Stimulated activated CD4-positive, alpha-beta T cell treated with anti-CD3 and anti-CD28 coated beads, Interleukin-15, amount 100 ng/mL, for 1 hour (primary cell): ENCODE measurements at places on chromosomes 16 and 17.

GRCh38 chr17:68892658-68893057 lies 62.5 kb downstream of the ABCA8 start:
- no peak for DNase-seq

GRCh38 chr16:81238296-81239011 lies at the start of gene BCO1:
Gene BCO1 (plus strand): TSS chr16:81238689. CDS start chr16:81238909, 220 bp downstream.
- DNase-seq: no peak

DNA sequence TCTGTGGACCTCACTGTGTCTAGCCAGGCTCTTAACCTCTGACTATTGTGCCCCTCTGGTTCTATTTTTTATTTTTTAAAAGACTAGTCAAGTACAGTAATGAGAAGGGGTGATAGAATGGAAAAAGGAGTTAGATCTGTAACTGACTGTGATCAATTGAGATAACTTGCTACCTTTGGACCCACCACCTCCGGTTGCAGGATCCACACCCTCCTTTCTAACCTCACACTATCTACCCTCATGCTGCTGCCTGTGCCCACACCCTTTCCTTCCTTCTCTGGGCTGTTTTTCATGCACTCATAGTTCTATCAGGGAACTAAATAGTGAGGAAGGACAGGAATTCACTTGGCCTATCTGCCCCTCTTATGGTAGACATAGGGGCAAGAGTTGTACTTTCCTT lies 172.3 kb downstream of the KATNIP start:
- no peak for DNase-seq

DNA sequence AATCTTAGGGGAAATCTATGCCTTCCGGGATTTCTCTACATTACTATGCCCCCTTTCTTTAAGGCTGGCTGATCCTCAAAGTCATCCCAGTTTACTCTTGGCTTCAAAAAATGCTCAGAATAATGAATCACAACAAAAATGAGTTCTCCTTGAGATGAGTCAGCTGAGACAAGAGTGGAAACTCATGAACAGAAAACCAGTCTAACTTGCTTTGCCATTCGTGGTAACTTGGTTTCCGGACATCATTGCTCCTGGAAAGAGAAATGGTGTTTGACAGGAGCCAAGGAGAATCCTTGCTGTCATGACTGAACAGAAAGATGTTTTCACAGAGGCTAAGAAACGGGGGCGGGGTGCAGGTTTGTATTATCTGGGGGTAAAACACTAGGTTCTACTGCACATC lies 435.6 kb upstream of the DYNLRB2 start:
- DNase-seq: no peak

DNA sequence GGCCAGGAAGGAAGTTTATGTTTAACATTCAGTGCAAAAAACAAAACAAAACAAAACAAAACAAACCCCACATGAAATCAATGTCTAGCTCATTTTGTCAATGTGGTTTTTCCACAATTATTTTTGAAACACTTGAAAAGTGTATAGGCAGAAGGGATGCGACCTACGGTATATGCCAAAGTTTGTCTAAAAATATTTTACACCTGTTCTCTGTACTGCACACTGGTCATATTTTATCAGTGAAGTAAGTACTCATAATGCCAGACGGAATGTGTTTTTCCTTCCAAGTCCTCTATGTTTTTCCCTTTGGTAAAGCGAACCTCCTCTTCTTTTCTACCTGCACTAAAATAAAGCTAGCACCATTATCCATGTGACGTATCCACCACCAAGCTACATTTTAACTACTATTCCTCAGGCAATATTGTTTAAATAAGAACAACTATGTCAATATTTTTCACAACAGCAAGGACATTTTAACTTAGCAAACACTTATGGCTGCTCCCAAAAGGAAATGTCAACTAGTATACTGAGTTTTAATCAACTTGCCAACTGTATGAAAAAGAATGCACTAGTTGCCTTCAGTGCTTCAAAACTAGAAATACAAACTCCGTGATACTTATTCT lies 10.3 kb downstream of the TOB1 start:
- DNase-seq: no peak

GRCh38 chr16:31133046-31133501 lies 2.5 kb downstream of the PRSS8 start:
- no peak for DNase-seq
